Cardiac fibroblast (primary cell): ENCODE measurements at places on chromosomes 11 and 22.
A peak's percentile ranks its signal among the peaks of the same experiment; 100 is the strongest.

- no peak for DNase-seq
Measured at GRCh38 chr11:114057147-114057546, 2.4 kb upstream of the ZBTB16 start.

DNA sequence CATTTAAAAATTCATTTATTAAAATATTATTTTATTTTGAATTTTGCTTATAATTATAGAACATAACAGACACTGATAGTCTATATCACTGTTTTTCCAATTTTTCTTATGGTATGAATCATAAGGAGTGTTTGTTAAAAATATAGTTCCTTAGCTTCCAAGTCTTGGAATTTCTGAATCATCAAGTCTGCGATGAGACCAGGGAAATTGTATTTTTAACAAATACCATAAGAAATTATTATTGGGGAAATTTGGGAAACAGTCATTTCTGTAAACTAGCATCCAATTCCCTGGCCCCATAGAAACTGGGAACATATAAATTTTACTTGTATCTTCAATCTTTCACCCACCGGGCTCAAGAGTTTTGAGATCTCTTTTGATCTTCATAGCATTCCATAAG is 38.0 kb upstream of the PICALM start:
- peak; percentile 61 for DNase-seq

- no peak for DNase-seq
Measured at GRCh38 chr11:83064011-83064410, 7.7 kb downstream of the RAB30 start.

DNA sequence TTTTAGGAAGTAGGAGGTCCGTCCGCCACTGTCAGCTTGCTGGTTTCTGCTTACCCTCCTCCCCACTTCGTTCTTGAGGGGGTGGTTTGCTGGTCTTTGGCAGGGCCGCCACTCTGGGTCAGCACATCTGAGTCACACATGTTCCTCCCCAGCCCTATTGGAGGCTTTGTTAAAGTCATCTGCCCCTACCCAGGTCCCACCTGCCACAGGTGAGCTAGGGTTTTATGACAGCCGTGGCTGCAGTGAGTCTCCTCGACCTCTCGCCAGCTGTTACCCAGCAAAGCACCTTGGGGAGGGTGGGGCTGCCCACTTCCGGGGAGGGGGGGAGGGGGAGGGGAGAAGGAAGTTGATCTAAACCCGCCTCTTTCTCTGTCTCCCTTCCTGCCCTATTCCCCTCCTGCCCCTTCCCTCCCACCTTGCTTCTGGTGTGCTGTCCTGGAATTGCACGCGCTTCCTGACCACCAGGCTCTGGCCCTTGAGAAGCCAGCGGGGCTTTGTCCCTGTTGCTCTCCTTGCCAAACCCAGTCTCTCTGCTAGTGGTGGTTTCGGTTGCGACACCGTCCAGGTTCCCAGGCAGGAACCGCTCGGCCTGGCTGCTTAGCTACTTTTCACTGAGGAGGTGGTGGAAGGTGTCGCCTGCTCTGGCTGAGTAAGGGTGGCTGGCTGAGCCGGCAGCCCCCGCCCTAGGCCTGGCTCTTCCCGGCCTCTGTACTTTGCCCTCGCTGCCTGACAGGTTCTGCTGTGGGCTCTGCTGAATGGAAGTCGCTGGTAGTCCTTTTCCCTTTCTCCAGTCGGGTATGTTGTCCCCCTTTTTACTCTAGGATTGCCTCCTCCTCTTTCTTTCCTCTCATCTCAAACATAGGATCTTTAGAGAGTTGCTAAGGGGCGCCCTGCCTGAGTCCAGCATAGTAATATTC is 28.5 kb downstream of the RCOR2 start:
- DNase-seq, result peak; percentile 71

GRCh38 chr22:41237707-41238569 is 2.8 kb downstream of the CHADL start:
- DNase-seq, result peak; percentile 31

DNA sequence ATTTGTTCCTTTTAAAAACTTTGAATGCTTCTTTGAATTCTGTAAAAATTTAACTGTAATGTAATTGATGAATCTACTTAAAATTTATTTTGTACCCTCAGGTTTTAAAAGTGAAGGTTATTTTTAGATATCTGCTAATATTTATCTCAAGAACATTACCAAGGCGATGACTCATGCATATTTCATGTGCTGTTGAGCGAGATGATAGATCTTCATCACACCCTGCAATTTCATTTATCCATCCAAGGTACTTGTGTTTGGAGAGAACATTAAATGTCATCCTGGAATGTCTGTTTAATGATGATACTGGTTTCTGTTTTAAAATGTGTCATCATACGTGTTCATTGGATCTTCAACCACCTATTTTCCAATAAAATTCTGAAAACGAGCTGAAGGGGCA is 6.7 kb upstream of the OOSP4A start:
- no peak for DNase-seq

DNA sequence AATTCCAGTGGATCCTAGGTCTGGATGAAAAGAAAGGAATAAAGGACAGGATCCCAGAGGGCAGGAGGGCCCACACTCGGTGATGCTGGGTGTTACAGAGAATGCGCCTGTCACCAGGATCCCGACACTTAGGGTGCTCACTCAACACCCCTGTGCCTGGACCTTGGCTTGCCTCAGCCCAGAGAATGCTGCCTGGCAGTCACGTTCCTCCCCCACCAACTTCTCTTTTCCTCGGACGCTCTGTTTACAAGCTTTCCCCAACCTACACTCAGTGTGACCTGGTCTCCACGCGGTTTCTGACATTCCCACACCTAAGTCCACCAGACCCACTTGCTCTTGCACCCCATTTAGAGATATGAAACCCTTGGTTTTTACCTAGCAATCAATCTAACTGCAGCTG is 38.0 kb upstream of the ETS1 start:
- no peak for DNase-seq

DNA sequence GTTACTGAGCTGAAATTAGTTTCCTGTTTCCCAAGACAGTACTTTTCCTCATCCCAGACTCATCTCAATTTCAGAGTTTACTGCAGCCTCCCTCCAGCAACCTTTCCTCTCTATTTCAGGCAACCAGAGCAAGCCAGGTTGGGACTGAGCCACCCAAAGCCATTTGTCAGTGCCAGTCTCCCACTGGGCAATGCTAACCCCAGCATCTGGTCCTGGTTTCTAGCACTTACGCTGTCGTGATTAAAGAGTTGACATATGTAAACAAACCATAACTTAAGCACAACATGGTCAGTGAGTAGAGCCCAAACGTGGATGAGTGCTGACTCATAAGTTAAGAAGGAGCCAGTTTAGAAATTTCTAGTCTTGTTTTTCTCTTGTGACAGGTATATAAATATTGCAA is 119.6 kb upstream of the BLID start:
- peak; percentile 59 for DNase-seq

DNA sequence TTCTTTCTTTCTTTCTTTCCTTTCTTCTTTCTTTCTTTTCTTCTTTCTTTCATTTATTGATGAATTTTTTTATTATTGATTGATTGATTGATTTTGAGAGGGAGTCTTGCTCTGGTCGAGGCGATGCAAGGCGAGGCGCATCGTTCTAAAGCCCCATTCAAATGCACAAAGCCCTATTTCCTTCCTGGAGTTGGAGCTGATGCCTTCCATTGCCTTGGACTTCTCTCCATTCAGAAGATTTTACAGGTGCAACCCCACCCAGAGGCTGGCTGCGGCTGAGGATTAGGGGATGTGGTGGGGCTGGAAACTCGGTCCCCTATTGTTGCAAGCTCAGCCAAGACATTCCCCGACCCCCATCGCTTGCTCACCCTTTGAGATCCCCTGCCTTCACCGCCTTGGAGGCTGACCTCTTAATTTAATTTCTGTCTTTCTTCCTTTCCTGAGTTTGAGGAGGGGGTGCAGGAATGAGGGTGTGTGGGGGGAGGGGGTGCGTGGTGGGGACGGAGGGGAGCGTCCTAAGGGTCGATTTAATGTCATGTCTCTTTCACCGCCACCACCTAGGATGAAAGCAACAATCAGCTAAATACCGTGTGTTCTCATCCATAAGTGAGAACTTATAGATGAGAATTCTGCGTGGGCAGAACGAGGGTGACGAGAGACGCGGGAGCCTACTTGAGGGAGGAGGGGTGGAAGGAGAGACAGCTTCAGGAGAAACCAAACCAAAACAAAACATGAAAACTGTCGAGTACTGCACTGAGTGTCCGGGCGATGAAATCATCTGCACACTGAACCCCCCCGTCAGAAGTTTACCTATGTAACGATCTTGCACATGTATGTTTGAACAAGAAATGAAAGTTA is 3913.9 kb upstream of the OR11H1 start:
- DNase-seq, result no peak

- DNase-seq, result no peak
Measured at GRCh38 chr11:134159652-134160051, 64.1 kb downstream of the NCAPD3 start.

- DNase-seq, result peak; percentile 37
Measured at GRCh38 chr11:61477727-61478148, 30.8 kb upstream of the LRRC10B start.

DNA sequence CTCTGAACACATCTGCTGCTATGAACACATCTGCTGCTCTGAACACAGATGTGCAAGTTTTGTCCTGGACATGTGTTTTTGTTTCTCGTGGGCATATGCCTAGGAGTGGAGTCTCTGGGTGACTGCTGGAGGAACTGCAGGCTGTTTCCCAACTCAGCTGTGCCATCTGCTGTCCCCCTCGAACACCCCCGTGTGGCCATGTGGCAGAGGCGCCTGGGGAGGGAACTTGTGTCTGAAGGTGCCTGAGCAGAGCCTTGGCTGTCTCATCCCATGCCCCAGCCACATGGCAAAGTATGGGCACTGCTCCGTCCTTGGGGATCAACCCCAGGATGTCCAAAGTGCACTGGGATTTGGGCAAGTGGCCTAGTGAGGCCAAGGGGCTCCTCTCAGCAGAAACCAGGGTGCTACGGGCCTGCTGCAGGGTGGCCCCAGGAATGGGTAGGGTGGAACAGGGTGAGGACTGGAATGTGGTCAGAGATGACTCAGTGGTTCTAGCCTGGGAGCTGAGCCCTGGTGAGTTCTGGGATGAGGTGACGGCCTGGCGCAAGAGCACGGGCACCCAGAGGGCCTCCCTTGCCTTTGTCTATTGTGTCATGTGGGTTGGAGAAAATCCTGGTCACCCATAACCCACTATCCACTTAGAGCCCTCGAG is 14.7 kb downstream of the GATD1 start:
- DNase-seq, result peak; percentile 69

DNA sequence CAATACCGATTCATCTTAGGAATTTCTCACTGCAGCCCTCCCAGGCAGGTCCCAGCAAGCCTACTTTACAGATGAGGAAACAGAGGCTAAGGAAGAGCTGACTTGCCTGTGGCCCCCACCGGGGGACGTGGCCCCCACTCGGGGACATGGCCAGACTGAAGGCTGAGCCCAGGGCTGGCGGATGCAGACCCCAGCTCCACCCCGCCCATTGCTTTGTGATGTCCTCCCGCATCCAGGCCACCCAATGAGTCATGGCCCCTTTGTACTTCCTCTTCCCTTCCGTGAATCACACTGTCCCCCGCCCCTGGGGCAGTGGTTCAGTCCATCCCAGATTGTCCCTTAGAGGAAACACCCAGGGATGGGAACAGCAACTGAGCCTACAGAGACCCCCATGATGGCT is 116.0 kb upstream of the ANO1 start:
- peak; percentile 19 for DNase-seq

- no peak for DNase-seq
Measured at GRCh38 chr11:122861631-122862030, 20.9 kb upstream of the JHY start.

DNA sequence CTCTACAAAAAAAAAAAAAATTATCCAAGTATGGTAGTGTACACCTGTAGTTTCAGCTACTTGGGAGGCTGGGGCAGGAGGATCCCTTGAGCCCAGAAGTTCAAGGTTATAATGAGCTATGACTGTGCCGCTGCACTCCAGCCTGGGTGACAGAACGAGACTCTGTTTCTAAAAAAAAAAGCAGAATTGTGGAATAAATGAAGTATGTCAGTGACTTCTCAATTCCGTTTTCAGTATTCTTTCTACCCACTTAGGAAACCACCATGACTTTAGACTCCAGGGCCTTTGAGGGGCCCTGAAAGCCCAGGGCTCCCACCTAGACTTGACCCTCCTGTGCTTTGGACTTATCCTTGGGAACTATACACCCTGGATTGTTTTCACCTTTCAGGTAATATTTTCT is 6.5 kb upstream of the NUP160 start:
- DNase-seq, result no peak

- DNase-seq, result no peak
Measured at GRCh38 chr11:64810891-64811272, 531 bp upstream of the MEN1 start.

DNA sequence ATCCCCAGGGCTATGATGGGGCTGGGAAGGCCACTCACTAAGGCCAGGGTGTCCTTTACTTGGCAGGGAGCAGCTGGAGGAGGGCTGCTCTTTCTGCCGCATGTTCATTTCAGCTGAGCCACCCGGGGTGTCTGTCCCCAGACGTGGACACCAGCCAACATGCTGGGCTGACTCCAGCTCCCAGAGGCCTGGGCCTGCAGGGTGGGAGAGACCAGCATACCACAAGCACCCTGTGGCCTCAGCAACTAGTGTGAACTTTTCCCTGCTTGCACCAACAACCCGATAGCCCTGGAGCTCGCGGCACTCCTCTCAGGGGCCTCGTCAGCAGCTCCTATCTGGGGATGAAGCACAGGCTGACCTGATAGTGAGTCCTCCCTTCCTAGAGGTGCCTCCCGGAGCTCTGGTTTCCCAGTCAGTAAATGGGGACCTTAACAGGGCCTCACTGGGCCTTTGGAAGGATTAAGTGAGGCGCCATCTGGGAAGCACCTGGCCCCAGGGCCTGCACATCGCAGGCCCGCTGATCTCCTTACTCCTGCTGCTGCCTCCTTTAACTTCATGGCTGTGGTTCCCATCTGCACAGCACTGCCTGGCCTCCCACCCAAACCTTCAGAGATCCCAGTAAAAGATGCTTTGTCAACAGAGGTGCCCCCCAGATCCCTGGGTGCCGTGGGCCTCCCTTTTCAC is 83.4 kb downstream of the GALNT18 start:
- no peak for DNase-seq

DNA sequence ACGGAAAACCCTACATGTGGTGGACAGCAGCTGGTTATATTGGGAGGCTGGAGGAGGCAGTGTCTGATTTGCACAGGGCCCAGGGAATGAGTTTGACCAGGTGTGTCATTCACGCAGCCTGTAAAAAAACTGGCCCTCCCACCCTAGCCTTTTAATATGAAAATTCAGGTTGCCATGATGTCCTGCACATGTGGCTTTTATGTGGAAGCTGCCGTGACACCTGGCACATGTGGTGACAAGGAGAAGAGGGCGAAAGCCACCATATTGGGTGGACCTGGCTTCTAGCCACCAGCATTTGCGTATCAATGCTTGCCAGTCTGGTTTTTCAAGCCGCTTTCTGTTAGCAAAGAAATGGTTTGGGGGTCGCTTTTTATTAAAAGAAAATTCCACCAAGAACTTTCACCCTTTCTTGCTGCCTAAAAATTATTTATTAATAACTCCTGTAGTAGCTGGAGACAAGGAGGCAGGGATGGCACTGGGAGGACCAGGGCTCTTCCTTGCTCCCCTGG is 43.4 kb downstream of the ZNF280B start:
- DNase-seq, result no peak

DNA sequence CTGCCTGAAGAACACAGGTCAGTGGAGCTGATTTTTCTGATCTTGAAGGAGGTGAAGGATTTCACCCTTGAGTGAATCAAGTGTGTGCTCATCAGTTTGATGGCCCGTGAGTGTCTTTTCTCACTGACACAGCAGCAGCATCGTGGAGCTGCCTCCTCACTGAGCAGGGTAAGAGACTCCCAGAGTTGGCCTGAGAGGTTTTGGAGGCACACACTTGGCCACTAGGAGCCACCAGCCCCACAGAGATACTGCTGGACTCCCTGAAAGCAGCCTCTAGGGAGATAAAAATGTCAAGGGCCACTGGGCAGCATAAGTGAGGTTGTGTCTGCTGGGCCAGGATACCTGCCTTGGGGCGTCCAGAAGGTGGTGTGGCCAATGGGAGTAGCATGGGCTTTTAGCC is 245.4 kb downstream of the GRIK4 start:
- DNase-seq, result no peak
